ENCODE measurements at places on chromosomes 6 and 20.

GRCh38 chr6:109235481-109236038 is 140.3 kb downstream of the CEP57L1 start:
- no peak for DNase-seq

DNA sequence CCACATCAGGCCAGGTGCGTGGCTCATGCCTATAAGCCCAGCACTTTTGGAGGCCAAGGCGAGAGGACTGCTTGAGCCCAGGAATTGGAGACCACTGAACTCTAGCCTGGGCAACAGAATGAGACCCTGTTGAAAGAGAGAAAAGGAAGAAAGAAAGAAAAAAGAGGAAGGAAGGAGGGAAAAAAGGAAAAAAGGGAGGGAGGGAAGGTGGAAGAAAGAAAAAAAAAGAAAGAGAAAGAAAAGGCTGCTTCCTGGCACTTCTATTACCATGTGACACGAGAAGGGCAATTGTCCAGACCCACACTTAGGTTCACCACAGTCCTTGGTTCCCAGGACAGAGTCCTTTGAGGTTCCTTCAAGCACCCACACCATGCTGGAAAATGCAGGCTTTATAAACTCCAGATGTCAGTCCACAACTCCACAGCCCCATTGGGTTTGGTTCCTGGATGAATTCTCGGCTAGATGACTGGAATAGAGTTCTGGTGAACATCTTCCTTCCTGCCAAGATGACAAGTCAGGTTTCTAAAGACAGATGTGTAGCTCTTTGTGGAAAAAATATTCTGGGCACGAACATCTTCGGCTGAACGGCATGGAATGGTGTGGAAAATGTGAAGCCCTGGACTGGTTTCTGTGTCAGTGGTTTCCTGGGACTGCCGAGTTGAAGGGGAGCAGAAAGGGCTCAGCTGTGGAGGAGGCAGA is 32.5 kb downstream of the NT5E start:
- no peak for DNase-seq

DNA sequence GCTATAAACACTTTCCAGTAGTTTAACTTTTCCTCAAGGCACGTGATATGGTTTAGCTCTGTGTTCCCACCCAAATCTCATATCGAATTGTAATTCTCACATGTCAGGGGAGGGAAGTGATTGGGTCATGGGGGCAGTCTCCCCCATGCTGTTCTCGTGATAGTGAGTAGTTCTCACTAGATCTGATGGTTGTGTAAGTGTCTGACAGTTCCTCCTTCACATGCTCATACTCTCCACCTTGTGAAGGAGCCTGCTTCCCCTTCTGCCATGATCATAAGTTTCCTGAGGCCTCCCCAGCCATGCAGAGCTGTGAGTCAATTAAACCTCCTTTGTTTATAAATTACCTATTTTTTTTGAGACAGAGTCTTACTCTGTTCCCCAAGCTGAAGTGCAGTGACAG is 127.9 kb downstream of the DTNBP1 start:
- no peak for DNase-seq

- DNase-seq, result no peak
Observed at GRCh38 chr20:1718604-1719384, 61.2 kb upstream of the SIRPG start.

DNA sequence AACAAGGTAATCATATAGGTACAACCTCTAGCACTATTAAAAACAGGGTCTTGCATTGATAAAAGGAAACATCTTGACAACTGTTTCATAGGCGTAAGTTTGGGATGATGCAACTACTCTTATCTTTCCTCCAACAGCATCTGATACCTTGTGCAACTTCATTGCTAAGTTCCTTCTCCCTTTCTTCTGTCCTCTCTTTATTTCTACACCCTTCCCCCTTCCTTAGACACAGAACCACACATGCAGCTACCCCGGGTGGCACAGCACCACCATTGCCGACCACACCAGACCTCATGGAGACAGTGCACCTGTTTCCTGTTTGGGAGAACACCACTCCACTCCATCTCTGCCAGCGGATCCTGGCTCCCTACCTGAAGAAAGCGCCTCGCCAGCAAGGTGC is 14.4 kb downstream of the MYB start:
- DNase-seq, result peak; percentile 49

Measured in KG1 (cell line).